ENCODE measurements at places on chromosomes 12 and 14.
A peak's percentile ranks its signal among the peaks of the same experiment; 100 is the strongest.

GRCh38 chr12:103513875-103514274 is 18.1 kb upstream of the C12orf42 start:
- DNase-seq: no peak

DNA sequence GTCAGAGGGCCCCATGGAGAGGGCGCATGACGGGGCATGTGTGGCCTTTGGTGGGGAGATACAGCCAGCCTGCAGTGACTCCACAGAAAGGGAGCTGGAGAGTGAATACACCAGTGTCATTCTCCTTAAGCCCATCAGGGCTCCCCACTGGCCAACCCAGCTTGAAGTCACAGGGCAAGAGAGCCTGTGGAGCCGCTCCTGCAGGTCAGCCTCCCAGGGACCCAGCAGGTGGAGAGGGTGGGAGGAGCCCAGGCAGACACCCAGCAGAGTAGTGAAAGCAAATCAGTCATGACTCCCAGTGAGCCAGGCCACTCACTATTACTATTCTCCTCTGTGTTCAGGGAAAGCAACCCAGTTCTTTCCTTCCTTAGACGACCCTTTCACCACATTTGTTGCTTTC is 110.0 kb upstream of the CPM start:
- DNase-seq: no peak

DNA sequence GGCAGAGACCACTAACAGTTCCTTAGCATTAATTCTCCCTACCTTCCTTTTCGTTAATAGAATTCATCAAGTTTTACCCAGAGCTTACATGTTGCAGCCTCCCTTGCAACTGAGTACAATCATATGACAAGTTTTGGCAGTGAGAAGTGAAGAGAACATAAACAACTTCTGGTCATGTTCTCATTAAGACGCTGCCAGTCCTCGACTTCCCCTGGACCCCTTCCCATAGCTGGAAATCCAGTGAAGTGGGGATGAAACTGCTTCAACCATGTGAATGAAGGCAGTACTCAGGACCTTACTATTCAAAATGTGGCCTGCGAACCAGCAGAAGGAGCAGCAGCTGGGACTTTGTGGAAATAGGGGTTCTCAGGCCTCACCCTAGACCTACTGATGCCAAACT is 133.9 kb downstream of the SPTSSA start:
- no peak for DNase-seq

DNA sequence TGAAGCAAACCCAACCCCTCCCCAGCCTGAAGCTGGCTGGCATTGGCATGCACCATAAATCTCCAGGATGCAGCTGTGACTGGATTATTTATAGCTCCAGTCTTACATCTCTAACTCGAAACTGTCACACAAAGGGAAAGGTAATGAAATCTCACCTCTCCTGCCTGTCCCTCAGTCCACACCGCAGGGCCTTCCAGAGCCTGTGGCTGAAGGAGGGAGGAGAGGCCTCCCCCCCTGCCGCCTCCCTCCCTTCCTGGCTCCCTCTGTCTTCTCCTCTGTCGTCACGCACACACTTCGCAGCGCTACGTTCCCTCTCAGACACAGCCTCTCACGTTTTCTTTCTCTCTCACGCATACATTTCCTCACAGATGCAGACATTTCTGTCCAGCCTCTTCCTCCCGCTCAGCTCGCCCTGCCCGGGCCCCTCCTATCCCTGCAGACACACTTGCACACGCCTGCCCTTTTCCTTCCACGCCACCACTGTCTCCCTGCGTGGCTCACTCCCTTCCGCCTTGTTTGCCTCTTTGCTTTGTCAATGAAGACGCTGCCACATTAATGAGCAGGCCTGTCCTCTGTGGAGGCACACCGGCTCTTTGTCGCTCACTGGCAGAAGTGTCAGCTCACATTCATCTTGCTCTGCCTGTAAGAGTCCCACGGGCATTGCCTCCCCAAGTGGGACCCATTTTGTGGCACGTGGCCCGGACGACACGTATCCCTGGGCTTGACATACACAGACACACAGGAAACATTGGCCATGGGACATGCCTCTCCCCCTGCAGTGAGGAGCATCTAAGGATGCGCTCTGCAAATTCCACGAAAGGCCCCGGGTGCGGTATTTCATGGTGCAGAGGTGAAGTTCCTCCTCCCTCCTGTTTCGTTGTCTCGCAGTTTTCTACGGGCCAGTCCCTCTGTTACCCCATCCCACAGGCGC is 27.9 kb downstream of the IRF2BPL start:
- DNase-seq: peak; percentile 39

Data from fibroblast of mammary gland (primary cell).